ENCODE measurements at places on chromosomes 4 and X. TPM values are rescaled to one million over a fixed set of nuclear protein-coding genes. Genes with fewer than 3 reads are reported as not detected.

- no peaks in the 10 kb centered on the region for H3K27me3 ChIP-seq
- peak; percentile 27 for DNase-seq
- no peaks in the 10 kb centered on the region for H3K36me3 ChIP-seq
- H3K27ac ChIP-seq, result no peak overlapping the region
- H3K4me1 ChIP-seq, result peaks cover 4% of the 10 kb centered on the region
- H3K4me3 ChIP-seq, result no peak overlapping the region
These were observed 43.2 kb downstream of the QDPR start for GRCh38 chr4:17468619-17469221.

Gene SSX4B
- total RNA-seq, result not detected

DNA sequence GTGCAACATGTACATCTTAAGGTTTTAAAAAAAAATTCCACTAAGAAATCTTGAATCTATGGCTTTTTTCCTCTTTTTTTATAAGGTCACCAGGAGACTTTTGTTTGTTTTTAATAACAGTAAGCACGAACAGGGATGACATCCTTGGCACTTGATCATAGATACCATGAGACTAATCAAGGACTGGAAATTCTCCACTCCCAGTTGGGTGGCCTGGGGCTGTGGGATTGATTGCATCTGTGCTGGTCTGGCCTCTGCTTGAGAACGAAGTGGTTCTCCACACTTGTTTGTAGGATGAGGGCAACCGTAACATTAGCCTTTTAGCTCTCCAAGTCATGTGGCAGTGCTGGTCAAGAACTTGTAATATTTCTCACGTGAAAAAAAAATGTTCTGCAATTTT lies 35.4 kb downstream of the SNX25 start:
- no peaks in the 10 kb centered on the region for H3K4me1 ChIP-seq
- H3K4me3 ChIP-seq, result no peak overlapping the region
- no peaks in the 10 kb centered on the region for H3K36me3 ChIP-seq

GRCh38 chr4:100838286-100838685 lies 320.5 kb upstream of the EMCN start:
- H3K4me3 ChIP-seq, result no peak overlapping the region
- H3K27me3 ChIP-seq, result no peaks in the 10 kb centered on the region
- H3K27ac ChIP-seq, result no peak overlapping the region
- no peak for DNase-seq

- peaks cover 53% of the 10 kb centered on the region for H3K4me1 ChIP-seq
- H3K27ac ChIP-seq, result peak overlapping the region; percentile 32
- no peaks in the 10 kb centered on the region for H3K27me3 ChIP-seq
- no peak for DNase-seq
- H3K4me3 ChIP-seq, result no peak overlapping the region
These were observed 117.0 kb downstream of the RNF150 start for GRCh38 chr4:141016117-141016798.

GRCh38 chr4:43380093-43380492 lies 487.6 kb downstream of the GRXCR1 start:
- H3K4me1 ChIP-seq, result no peaks in the 10 kb centered on the region
- H3K36me3 ChIP-seq, result no peaks in the 10 kb centered on the region
- no peak for DNase-seq

DNA sequence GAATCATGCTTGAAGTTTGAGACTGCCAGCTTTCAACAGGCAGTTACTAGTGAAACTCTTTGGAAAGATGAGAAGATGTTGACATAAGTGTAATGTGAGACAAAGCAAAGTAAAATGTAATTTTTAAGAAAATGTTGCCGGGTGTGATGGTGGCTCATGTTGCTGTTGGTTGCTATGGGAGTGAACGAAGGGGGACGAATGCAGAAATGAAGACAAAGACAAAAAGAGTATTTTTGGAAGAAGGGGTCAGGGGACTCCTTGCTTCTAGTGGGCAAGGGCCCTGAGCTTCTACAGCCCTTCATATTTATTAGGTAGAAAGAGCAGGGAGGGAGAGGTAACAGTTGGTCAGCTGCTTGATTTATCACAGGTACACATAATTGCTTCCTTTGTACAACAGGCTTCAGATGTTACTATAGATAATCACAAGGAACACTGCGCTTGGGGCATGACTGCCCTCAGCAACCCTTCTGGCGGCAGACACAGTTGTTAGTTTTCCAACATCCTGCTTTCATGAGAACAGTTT lies 11.9 kb upstream of the UGDH start:
- DNase-seq, result no peak
- no peaks in the 10 kb centered on the region for H3K27me3 ChIP-seq
- H3K27ac ChIP-seq, result no peak overlapping the region
- H3K4me1 ChIP-seq, result no peaks in the 10 kb centered on the region
- no peak overlapping the region for H3K4me3 ChIP-seq

Gene ARFIP1
- total RNA-seq, result 9.0 TPM

GRCh38 chrX:20547611-20548051 lies 280.9 kb upstream of the RPS6KA3 start:
- no peaks in the 10 kb centered on the region for H3K36me3 ChIP-seq
- no peaks in the 10 kb centered on the region for H3K27me3 ChIP-seq
- DNase-seq, result no peak
- H3K4me1 ChIP-seq, result no peaks in the 10 kb centered on the region

DNA sequence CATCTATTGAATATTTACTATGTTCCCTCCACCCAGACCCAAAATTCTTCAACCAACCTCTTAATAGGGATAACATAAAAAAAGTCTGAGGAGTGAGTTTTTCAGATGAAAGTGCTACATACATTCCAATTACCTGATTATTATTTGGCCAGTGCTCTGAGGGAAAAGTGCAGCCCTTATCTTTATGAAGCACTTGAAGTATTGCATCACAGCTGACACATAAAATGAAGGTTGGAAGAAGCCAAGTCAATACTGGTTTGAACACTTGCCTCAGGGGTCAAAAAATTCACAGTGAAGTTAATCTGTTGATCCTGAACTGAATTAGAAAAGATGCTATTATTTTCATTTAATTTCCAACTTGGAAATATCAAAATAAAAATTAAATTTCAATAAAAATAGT lies 498.9 kb downstream of the INPP4B start:
- H3K27ac ChIP-seq, result no peak overlapping the region
- H3K36me3 ChIP-seq, result no peaks in the 10 kb centered on the region
- peaks cover 41% of the 10 kb centered on the region for H3K4me1 ChIP-seq
- no peak for DNase-seq
- H3K27me3 ChIP-seq, result no peaks in the 10 kb centered on the region

- H3K36me3 ChIP-seq, result no peaks in the 10 kb centered on the region
- no peak overlapping the region for H3K4me3 ChIP-seq
- no peaks in the 10 kb centered on the region for H3K4me1 ChIP-seq
- DNase-seq, result no peak
These were observed 980.4 kb upstream of the IGFBP7 start for GRCh38 chr4:58090539-58090938.

DNA sequence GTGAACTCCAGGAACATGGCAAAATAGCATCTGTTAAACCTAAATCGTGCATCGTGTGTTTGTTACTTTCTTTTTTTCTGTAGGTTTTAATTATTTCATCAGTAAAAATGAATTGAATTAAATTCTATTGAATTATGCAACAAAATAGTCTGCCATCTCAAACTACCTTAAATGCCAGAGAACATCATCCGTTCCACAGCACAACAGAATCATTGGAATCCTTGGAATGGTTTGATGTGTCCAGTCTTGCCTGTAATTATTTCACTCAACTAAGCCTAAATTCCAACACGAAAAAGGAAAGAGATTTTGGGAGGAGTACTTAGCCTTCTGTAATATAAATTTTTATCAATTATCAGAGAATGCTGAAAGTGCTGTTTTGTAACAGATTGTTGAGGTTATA lies 17.1 kb upstream of the SLC7A11 start:
- no peak overlapping the region for H3K4me3 ChIP-seq
- no peaks in the 10 kb centered on the region for H3K27me3 ChIP-seq
- H3K4me1 ChIP-seq, result no peaks in the 10 kb centered on the region
- H3K27ac ChIP-seq, result no peak overlapping the region
- DNase-seq, result no peak

Gene NLRP2B
- not detected for total RNA-seq

Gene MAGEA10
- not detected for total RNA-seq

- H3K27me3 ChIP-seq, result no peaks in the 10 kb centered on the region
- DNase-seq, result no peak
- no peak overlapping the region for H3K27ac ChIP-seq
- H3K4me3 ChIP-seq, result no peak overlapping the region
- no peaks in the 10 kb centered on the region for H3K4me1 ChIP-seq
- H3K36me3 ChIP-seq, result no peaks in the 10 kb centered on the region
These were observed 275.7 kb downstream of the STPG2 start for GRCh38 chr4:97867557-97868091.

GRCh38 chrX:120264341-120264740 lies 13.7 kb downstream of the ZBTB33 start:
- no peaks in the 10 kb centered on the region for H3K27me3 ChIP-seq
- no peak overlapping the region for H3K27ac ChIP-seq
- no peak for DNase-seq
- H3K4me3 ChIP-seq, result no peak overlapping the region
- no peaks in the 10 kb centered on the region for H3K36me3 ChIP-seq

Gene MID1IP1
- total RNA-seq, result 146 TPM

GRCh38 chrX:18098763-18099162 lies 121.9 kb downstream of the BEND2 start:
- no peak overlapping the region for H3K27ac ChIP-seq
- no peaks in the 10 kb centered on the region for H3K27me3 ChIP-seq
- no peak overlapping the region for H3K4me3 ChIP-seq
- no peaks in the 10 kb centered on the region for H3K36me3 ChIP-seq
- peak; percentile 40 for DNase-seq
- H3K4me1 ChIP-seq, result no peaks in the 10 kb centered on the region

DNA sequence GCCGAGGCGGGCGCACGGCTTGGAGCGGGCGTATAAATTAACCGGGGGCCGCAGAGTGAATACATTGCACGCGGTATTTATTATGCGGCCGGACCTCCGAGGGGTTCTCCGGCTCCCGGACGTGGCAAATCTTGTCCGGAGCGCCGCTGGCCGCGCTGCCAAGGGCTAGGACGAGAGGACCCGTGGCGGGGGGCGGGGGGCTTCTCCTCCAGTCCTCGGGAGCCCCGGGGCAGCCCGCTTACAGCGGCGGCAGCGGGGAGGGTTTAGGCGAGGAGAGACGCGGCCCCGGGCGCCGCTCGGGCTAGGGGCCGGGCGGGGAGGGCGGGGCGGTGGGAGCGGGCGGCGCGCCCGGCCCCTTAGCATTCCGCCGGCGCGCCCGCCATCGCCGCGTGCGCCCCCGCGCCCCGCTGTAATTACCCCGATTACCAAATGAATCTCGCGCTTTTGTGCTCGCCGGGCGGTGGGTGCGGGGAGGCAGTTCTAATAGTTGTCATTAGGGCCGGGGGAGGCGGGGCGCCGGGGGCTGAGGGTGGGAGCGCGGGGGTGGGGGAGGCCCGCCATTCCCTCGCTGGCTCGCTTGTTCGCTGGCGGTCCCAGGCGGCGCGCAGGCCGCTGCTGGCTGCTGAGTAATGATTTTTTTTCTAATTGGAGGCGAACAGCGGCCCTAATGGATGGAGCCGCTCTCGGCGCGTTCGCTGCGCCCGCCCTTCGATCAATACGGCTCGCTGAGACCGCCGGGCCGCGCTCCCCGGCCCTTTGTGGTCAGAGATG lies 276.6 kb downstream of the BCOR start:
- H3K27me3 ChIP-seq, result no peaks in the 10 kb centered on the region
- H3K4me1 ChIP-seq, result peaks cover 9% of the 10 kb centered on the region
- H3K27ac ChIP-seq, result no peak overlapping the region
- no peaks in the 10 kb centered on the region for H3K36me3 ChIP-seq

DNA sequence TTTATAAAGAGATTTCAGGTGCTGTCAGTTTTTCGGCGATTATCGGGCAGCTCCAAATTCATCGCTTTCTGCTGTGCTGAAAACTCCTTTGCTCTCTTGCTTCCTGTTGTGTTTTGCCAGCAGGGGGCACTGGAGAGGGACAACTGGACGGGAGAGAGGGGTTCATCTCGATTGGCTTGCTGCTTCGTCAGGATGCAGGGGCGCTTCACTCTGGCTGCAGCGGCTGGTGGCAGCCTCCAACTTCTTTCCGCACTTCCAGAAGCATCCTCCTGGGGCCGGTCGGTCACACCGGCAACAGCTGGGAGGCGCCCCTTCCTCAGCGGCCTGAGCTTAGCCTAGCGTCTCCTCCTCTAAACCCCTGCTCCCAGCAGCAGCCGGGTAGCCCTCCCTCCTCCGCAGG lies 29.5 kb downstream of the MSL3 start:
- peak; percentile 37 for DNase-seq
- H3K36me3 ChIP-seq, result no peaks in the 10 kb centered on the region
- H3K27ac ChIP-seq, result no peak overlapping the region
- no peaks in the 10 kb centered on the region for H3K27me3 ChIP-seq
- no peak overlapping the region for H3K4me3 ChIP-seq

Gene ETDC
- not detected for total RNA-seq

DNA sequence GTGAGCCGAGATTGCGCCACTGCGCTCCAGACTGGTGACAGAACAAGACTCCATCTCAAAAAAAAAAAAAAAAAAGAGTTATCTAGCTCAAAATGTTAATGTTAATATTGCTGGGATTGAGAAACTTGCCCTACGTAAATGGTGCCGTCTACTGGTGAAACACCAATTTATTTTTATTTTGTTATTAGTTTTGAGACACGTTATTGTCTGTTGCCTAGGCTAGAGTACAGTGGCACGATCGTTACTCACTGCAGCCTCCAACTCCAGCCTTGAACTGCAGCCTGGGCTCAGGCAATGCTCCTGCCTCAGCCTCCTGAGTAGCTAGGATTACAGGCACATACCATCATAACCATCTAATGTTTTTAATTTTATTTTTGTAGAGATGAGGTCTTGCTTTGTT lies 262.8 kb downstream of the BMPR1B start:
- DNase-seq, result no peak
- no peak overlapping the region for H3K4me3 ChIP-seq
- H3K27me3 ChIP-seq, result no peaks in the 10 kb centered on the region
- no peak overlapping the region for H3K27ac ChIP-seq
- H3K36me3 ChIP-seq, result no peaks in the 10 kb centered on the region
- no peaks in the 10 kb centered on the region for H3K4me1 ChIP-seq

- H3K4me3 ChIP-seq, result no peak overlapping the region
- DNase-seq, result no peak
- no peak overlapping the region for H3K27ac ChIP-seq
- H3K36me3 ChIP-seq, result no peaks in the 10 kb centered on the region
- H3K27me3 ChIP-seq, result no peaks in the 10 kb centered on the region
- H3K4me1 ChIP-seq, result peaks cover 5% of the 10 kb centered on the region
These were observed 123.6 kb downstream of the SH3RF1 start for GRCh38 chr4:169147191-169147590.

DNA sequence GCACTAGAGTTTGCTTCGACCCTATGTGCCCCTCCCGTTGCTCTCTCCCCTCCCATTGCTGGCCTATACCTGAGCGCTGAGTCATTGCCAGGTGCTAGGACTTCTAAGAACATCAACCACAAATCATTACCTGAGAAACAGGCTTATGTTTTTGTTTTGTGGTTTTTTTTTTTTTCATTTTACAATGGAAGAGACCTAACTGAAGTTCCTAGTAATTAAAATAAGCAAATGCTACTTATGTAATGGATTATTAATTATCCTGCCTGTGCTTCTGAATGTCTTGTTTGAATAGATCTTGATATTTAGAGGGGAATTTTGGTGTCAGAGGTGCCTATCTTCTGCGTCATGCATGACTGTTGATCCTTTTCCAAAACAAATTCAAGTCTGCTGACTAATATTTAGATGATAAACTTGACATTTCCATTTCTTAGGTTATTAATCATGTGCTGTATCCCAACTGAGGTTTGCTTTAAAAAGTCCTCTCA lies 275.4 kb upstream of the CPEB2 start:
- no peaks in the 10 kb centered on the region for H3K4me1 ChIP-seq
- no peak overlapping the region for H3K27ac ChIP-seq
- H3K36me3 ChIP-seq, result no peaks in the 10 kb centered on the region
- DNase-seq, result no peak
- no peaks in the 10 kb centered on the region for H3K27me3 ChIP-seq

Gene CORIN
- total RNA-seq, result 40.1 TPM

Gene SMIM31
- total RNA-seq, result not detected

Gene ZDHHC15
- 1.8 TPM for total RNA-seq

- no peak for DNase-seq
- H3K27me3 ChIP-seq, result no peaks in the 10 kb centered on the region
- no peak overlapping the region for H3K4me3 ChIP-seq
- H3K36me3 ChIP-seq, result no peaks in the 10 kb centered on the region
- H3K4me1 ChIP-seq, result no peaks in the 10 kb centered on the region
These were observed 104.1 kb downstream of the FSTL5 start for GRCh38 chr4:162059656-162060055.
